Activated naive CD8-positive, alpha-beta T cell treated with anti-CD3 and anti-CD28 coated beads, Interleukin-2, amount 50 U/mL, for 16 hours (primary cell): ENCODE measurements at places on chromosomes 2 and 18.

DNA sequence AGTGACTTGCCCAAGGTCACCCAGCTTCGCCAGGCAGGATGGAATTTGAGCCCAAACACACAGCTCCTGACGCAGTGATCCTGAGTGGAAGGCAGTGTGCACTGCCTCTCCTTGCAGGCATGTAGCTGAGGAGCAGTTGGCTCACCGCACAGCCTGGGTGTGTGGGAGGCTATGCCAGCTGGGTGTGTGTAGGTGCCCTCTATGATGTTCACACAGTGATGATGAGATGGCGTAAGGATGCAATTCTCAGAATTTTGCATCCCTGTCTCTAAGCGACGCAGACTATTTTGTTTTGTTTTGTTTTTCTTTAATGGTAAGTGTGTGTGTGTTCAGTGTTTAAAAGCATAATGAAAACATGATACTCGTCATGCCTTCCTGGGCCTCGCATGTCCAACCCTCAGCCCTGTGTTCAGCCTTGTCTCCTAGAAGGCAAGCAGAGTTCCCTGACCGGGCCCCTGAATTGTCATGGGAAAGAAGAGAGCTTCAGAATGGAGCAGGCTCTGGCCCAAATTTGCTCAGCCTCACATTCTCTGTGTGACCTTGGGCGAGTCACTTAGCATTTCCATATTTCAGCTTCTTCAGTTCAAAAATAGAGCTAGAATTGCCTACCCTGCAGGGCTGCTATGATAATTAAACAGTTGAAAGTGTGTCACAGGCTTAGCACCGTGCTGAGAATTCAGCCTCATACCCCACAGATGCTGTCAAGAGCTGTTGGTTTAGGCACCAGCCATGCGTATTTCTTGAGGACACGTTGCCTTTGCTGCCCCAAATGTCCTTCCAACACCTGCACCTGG is 603.6 kb upstream of the RAB6C start:
- DNase-seq = no peak

GRCh38 chr2:240524963-240525718 is 32.6 kb downstream of the ANKMY1 start:
- no peak for DNase-seq

DNA sequence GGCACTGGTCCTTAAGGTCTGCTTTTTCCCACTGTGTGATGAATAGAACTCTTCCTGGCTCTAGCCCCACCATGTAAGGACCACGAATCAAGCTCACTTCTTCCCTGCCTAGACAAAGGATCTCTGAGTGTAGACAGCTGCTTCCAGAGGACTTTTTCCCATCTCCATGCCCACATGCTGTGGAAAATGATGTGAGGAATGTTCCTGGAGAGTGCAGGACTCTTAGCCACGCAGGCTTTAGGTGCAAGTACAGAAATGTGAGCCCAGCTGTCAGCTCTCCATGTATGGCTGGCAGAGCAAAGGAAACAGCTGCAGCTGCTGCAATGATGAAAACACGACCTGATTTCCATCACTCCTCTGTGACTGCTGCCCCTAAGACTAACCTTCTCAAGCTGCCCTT is 35.5 kb downstream of the NXPH2 start:
- DNase-seq = no peak

- no peak for DNase-seq
These were observed 47.2 kb downstream of the AGAP1 start for GRCh38 chr2:235541016-235541415.

DNA sequence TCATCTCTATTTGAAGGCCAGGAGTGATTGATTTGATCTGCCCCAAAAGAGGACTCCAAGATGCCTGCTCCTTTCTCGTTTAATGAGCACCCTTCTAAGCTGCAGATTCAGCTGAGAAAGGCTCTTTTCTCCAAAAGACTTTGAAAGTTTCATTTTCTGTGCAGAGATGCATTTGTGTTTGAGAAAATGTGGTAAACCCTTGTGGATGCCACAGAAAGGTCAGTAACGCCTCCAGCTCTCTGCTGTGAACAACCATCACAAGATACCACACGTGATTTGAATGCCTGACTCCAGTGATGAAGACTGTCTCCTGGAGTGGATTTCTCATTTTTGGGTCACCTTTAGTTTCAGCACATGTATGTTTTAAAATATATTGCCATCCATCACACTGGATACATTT is 35.0 kb upstream of the CCDC85A start:
- DNase-seq = no peak

DNA sequence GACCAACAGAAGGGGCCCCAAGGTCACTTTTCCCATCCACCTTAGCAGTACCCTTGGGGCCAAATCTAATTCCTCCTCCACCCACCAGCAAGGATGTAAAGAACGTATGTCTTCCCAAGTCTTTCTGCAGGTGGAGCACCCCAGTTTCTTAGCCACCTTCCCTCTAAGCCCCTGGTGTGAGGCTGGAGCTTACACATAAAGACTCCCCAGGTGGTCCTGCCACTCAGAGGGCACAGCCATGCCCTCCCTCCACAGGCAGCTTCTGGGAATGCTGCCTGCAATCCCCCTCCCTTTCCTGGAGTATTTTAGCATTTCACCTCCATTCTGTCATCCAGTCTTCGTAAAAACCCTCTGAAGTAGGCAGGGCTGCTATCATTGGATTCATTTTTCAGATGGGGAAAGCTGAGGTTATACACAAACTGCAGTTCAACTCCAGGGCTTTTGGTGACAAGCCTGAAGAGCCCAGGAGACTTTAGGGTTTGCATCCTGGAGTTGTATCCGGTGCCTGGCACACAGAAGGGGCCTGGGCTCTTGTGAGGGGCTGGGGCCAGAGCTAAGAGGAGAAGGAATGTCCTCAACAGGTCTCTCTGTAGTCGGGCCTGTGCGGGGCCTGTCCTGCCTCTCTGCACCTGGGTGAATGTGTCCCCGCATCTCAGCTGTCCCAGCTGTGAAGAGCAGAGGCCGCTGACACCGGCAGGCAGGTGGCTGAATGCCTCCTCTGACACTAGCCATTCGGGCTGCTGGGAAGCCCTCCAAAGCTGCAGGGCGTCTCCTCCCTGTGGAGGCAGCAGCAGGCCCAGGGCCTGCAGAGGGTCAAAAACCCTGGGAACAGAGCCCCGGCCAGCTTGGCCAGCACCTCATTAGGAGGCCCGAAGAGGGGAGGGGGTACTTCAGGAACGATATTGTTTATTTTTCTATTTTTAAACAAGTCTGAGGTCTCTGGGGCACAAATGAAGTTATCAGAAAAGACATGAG is 27.6 kb downstream of the CIB4 start:
- DNase-seq = no peak

DNA sequence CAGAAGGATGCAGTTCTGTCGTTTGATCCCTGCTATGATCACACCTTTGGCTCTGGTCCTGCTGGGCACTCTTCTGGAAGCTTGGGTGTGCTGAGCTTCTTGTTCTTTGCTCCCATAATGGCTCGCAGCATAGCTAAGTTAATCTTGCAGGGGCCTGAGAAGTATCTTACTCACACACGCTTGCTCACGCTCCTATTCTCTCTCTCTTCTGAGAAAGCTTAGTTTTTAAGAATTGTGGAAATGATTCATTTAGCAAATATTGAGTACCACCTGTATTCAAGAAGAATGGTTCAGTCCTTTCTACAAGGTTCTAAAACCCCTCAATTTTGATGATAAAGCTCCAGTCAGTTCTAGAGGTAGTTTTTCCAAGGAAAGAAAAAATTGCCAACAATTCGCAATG is 40.6 kb downstream of the XRCC5 start:
- DNase-seq = no peak

GRCh38 chr2:42246562-42246961 is 77.4 kb downstream of the EML4 start:
- DNase-seq = no peak

- DNase-seq = no peak
These were observed 1.5 kb upstream of the KLHL30 start for GRCh38 chr2:238136820-238137537.

- no peak for DNase-seq
These were observed at the start of gene NCKAP5 for GRCh38 chr2:133568172-133568571. NCKAP5 (minus strand) TSS chr2:133568463; CDS start chr2:133517526, 50,937 bp downstream.

- DNase-seq = no peak
These were observed at the start of gene EMX1 for GRCh38 chr2:72917138-72917876. EMX1 (plus strand) TSS chr2:72917519; CDS start chr2:72917853, 334 bp downstream.

- no peak for DNase-seq
These were observed 1.0 kb upstream of the PUM2 start for GRCh38 chr2:20351555-20352229.

DNA sequence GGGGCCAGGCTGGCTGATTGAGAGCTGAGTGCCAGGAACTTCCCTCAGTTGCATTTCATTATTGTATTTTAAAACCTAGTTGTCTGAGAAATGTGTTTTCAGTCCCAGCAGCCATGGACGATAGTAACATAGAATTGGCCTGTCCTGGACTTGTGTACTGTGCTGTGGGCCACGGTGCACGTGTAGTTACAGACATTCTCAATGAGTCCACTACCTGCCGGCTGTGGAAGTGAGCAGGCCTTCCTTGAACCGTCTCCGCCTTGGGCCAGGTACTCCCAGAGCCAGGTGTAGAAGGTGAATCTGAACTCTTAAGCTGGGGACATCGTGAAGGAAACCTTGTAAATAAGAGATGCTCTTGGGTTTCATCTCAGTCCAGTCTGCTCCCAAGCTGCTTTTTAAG is 47.0 kb downstream of the UBE2F start:
- no peak for DNase-seq

DNA sequence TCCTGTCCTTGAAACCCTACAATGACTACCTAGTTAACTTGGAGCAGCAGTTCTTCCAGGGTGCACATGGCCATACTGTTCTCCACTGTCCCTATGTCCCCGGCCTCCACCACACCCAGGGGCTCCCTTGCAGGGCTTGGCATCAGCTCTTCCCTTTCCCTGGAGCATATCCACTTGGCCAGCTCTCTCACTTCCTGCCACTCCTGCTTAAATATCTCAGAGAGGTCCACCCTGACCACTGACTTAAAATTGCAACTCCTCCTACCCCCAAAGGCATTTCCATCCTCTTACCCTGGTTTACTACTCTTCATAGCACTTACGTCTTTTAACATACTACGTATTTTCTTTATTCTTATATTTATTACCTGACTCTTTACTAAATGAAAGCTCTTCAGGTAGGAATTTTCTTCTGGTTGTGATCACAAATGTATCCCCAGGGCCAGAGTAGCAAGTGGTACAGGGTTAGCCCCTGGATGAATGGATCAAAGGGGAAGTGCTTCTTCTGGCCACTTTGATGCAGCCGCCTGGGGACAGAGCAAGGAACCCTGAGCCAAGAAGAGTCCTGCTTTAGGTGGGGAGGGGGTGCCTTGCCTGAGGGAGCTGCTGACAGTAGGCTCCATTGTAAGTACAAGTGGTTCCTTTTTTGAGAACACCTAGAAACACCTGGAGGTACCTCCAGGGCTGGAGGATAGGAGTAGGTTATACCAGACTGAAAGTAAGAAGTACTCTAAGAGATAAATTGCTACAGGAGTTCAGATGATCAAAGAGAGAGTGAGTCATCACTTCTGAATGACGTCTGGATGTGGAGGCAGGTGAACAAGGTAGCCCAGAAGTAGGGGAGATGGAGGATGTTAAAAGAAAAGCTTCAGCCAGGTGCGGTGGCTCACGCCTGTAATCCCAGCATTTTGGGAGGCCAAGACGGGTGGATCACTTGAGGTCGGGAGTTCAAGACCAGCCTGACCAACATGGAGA is 82.2 kb downstream of the SOCS6 start:
- DNase-seq = no peak

- no peak for DNase-seq
These were observed 2.5 kb upstream of the RAD51AP2 start for GRCh38 chr2:17520761-17521160.

DNA sequence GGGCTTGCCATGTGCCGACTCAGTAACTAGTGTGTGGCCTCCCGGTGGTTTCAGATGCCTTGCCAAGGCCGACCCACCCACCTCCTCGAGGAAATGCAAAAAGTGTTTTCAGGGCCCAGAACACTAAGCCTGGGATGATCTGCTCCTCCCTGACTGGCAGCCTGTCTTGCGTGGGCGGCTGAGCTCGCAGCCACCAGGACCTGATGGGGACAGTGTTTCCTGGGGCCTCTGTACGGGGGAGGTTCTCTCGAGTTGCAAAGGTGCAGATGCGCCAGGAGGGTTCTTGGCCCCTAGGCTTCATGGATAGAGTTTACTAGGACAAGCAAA is 85.2 kb downstream of the GLI2 start:
- DNase-seq = no peak

DNA sequence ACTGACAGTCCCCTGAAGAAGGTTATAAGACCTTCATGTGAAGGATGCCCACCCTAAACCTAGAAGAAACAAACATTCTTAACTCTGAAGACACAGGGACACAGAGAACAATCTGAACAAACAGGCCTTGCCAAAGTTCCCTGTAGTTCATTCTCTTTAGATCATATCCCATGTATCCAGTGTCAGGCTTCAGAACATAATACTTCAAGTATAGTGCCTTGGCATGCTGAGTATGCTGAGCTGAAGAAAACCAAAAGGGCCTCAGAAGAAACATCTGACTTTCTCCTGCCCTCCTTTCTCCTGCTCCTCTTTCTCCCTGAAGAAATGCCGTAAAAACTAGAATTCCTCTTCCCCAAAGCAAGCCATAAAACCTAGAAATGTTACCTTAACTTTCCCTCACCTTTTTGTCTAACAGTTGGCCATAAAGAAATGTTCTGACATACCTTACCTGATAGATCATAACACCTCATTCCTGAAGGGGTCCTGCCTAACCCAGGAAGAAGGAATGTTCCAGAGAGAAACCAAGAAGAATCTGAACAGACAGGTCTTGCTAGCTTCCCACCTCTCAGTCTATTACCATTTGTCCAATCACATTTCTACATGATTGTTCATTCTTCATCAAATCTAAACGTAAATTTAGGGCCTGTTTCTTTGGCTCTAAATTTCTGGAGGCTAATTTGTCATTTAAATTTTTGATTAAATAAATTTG is 160.1 kb upstream of the ZC3H15 start:
- DNase-seq = no peak

DNA sequence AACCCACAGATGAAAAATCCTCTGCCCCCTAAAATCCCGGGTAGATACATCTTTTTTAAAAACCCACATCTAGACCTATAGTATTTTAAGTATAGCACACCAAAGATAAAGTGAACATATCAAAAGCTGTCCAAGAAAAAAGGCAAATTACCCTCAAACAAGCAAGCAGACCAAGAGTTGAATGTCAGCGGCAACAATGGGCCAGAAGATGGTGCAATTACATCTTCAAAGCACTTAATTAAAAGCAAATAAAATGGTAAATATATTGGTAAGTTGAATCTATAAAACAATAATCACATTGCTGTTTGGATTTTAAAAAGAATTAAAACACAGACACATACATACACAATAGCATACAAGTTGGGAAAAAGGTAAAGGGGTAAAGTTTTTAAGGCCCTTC is 98.5 kb downstream of the MYOM1 start:
- no peak for DNase-seq

DNA sequence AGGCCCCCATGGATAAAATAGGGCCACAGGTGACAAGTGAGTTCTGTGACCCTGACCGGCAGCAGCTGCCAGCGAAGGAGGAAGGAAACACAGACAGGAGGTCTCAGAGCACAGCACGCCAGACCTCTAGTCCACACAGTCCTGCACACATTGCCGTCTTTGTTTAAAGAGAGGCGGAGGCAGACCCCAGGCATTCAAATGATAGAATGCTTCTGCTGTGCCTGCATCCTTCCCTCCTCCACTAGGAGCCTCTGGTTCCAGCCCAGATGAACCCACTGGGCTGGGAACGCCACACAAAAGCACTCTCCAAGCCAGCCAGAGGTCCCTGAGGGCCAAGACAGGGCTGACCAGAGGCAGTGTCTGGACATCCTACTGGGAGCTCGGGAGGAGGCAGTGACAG is 118.7 kb downstream of the KLHL29 start:
- no peak for DNase-seq
